ENCODE measurements at places on chromosomes 4 and X.

DNA sequence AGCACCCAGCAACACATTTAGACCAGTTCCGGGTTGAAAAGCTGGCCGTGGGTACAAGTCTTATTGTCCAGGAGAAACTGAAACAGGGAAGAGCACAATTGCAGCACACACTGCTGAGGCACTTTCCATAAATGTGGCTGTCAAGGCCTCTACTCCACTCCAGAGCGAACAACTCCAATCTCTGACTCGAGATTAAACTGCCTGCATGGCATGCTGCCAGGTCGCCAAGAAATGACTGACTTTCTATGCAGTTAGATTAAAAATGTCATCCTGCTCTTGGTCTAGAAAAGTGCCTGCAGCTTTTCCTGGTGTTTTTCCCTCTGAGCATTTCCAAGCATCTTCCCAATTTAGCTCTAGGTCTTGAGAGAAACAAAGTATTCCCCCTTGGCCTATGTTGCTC, 260.6 kb upstream of the EMCN start:
- ATAC-seq: no peak

DNA sequence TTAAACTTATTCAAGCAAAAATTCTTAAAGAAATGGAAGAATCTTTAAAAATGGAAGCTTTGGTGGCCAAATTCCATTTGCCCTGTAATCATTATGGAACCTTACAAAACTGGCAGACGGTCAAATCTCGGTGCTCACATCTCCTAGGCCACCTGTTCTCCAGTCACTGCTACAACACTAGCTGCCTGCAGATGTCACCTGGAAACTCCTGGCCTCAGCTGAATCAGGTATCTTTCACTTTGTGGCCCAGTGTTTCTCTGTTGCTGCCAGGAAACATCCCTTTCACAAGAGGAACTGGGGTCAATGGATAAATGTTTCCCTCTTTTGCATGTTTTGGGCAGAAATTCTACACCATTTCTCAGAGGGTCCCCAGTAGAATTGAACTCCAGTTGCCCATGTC, 4.2 kb upstream of the CXCL3 start:
- ATAC-seq: no peak

- ATAC-seq: no peak
Measured at GRCh38 chrX:39820938-39821708, 276.6 kb downstream of the BCOR start.

- peak; percentile 94 for ATAC-seq
Measured at GRCh38 chrX:119647552-119648420, 41.6 kb upstream of the NKRF start.

DNA sequence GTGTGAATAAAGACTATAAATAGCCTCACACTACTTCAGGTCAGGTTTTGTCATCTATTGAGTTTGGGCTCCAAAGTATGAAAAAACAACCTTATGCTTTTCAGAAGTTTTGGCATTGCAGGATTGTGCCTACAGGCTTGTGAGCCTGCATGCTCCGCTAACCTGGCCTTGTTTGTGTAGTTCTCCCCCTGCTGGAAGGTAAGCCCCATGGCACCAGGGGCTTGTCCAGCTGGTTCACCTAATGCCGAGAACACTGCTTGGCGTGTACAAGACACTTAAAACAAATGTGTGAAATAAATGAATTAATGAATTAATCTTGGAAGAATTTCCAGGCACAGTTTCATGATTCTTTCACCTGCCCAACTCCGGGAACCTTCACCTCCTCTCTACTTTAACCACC, 1.8 kb upstream of the HSD17B10 start:
- ATAC-seq: peak; percentile 52

- no peak for ATAC-seq
Measured at GRCh38 chrX:134416087-134416486, 43.9 kb upstream of the HPRT1 start.

DNA sequence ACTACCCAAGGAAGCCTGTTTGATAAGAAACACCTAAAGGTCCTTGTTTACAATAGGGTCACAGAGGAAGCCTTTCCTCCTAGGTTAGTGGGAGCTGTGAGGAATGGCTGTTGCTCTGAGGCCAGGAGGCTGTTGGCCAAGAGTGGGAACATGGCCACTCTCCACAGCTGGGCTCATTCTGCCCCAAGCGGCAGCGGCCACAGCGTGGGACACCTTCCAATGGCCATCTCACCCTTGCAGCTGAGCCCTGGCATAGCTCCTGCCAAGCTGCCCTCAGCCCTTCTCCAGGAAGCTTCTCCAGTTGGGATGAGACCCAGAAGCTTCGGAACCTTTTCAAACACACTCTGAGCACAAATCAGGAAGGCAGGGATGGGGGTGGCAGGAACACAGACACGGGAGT, 111.8 kb upstream of the MAP3K15 start:
- ATAC-seq: no peak

- no peak for ATAC-seq
Measured at GRCh38 chrX:105063743-105064142, 156.8 kb downstream of the TEX13A start.

All from activated T-helper 17 cell treated with anti-CD3 and anti-CD28 coated beads, Interleukin-2, amount 50 U/mL, for 72 hours (primary cell).